ENCODE measurements at places on chromosomes 3 and 15.

- DNase-seq = no peak
These were observed 121.8 kb upstream of the NLGN1 start for GRCh38 chr3:173275740-173276139.

DNA sequence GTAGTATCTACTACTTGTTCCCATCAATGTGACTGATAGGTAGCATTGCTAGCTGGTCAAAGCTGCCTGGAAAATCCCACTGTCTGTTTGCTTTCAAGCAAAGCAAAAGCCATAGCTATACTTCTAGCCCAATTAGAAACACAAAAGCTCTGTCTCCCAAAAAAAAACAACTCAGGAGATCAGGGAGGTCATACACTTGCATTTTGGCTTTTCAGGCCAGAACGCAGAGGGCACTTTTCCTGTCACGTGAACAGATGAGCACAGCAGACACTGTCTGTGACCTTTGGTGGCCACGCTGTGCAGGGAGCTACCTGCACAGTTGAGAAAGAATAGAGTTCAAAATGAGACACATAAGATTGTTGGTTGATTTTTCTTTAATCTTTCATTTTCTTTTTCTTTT is 441.7 kb upstream of the PDZRN3 start:
- DNase-seq = no peak

DNA sequence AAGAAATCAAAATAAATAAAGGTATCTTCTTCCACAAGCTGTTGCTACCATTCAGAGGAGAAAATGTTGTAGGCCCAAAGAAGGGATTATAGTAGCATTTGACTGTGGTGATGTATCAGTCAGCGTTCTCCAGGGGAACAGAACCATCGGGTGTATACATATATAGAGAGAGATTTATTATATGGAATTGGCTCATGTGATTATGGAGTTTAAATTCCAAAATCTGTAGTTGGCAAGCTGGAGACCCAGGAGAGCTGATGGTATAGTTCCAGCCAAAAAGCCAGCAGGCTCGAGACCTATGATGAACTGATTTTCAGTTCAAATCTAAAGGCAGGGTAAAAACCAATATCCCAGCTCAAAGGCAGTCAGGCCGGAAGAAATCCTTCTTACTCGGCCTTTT is 7.4 kb upstream of the SPG21 start:
- no peak for DNase-seq

DNA sequence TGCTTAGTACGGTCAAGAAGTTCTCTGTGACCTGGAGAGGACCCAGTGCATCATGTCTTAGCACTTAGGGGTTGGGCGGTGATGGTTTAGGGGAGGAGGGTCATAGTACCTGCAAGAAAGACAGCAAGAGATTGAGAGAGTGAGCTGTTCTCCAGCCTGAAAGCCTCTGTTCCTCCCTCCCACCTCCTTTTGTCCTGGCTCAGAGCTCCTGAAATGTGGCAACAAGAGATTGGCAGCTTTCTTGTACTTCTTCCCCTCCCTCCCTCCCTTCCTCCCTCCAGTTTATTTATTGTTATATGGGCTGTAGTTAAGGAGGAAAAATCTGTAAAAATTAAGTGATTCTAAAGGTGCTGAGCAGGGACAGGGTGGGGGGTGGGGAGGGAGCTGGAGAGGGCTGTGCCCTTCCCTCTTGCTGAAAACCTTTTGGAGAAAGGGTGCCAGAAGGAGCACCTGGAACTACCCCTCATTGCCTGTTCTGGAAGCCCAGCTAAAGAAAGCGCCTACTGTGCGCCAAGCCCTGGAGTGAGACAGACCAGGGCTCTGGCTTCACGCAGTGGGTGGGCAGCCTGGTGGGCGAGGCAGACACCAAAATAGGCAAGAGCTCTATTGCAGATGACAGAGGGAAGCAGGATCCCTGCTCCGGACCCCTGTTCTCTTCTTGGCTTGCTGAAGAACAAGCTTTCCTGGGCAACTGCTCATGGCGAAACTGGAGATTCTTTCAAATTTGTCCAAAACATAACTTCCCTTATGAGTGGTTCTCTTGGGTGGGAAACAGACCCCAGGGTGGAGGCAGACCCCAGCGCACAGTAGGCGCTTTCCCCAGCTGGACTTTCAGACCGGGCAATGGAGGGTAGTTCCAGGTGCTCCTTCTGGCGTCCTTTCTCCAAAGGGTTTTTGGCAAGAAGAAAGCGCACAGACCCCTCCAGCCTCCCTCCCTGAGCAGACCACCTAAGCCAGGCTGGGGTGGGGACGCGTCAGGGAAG is 35.6 kb downstream of the LINGO1 start:
- no peak for DNase-seq

DNA sequence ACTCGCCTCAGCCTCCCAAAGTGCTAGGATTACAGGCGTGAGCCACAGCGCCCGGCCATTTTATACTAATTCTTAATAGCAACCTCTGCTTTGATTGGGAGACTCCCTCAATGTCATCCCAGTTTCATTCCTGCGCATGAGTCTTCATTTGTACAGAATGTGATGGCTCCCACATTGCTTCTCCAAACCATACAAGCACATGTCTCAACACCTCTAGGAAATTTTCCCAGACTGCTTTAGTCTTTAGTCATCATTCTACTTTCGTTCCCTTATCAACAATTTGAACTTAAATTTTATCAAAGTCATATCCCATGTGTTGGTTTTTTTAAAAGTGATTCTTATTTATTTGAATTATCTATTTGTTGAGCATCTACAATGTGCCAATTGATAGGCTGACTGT is 58.1 kb downstream of the SNX4 start:
- DNase-seq = no peak

GRCh38 chr15:100111125-100112060 is 230.4 kb downstream of the ADAMTS17 start:
- DNase-seq = no peak

GRCh38 chr3:120145542-120146285 is 51.5 kb upstream of the GSK3B start:
- DNase-seq = no peak

DNA sequence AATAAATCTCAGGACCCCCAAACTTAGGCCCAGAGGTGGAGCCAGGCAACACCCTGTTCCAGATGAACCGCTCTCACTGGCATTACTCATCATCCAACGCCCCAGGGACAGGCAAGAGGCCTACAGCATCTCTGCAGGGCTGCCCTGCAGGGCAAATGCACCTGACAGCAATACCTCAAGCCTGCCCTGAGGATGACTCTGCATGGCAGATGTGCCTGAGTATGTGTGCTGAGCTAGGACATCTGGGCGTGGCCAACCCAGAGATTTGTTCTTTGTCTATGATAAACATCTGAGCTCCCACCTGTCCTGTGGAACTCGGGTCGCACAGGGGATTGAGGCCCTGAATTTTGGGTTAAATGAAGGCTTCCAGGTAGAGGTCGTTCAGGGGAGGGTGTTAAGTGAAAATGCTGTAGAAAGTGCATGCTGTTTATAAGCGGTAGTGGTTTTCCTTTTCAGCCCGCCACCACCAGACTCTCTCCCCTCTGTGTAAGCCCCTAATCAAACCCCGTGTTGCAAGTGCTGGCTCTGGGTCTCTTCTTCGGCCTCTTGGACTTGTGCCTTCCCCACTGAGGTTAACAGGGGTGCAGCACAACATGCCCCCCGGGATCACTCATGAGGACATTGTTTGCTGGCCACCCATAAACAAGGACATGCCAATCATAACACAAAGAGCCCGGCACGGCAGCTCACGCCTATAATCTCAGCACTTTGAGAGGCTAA is 92.3 kb downstream of the ATP10A start:
- no peak for DNase-seq

DNA sequence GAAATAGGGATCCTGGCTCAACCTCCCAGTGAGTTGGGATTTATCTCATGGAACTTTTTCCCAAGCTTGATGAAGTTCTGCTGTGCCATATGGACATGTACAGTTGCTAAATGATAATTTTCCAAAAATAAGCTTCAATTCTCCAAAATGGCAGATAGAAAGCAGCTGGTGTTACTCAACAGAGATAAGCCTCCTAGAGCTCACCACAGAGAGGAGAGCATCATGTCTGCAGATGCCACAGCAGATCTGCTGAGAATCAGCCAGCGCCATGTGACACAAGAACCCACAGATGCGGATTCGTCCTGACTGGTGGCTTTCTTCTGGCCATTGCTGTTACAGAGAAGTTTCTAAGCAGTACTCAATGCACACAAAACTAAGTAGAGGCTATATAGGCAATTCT is 50.6 kb downstream of the AGTR1 start:
- DNase-seq = no peak
